Choroid plexus epithelial cell (primary cell): ENCODE measurements at places on chromosomes 12 and 14.

GRCh38 chr12:118391424-118391823 is 15.1 kb downstream of the SUDS3 start:
- DNase-seq, result no peak

GRCh38 chr12:10558301-10558700 is 52.6 kb downstream of the EIF2S3B start:
- DNase-seq, result no peak

GRCh38 chr12:47095446-47096236 is 15.9 kb upstream of the AMIGO2 start:
- DNase-seq, result peak; percentile 76

GRCh38 chr12:51351913-51352532 is 5.5 kb upstream of the CELA1 start:
- peak; percentile 88 for DNase-seq

DNA sequence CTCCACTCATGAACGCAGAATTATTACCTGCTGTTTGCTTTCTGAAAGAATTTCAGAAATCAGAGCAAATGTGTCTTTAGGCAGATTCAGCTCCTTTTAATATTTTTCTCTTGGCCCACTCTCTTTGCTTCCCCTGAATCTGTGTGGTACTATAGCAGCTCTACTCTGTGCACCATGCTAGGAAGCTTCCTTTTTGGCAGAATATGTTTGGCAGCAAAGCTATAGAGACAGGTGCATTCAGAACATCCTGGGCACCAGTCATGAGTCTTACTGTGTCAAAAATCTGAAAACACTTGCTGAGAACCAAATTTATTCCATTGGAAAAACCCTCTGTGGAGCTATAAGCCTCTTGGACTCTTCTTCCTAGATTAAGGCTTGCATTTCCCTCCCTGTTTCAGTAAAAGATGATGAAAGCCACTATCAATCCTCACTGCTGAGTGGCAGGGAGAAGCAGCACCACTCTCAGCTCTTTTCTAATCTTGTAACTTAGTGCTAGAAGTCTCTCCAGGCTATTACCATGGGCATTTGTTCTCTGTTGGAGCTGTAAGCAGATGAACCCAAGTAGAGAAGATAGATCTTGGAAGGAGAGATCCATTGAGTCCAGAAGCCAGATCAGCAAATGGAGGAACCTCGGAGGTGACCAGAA is 18.2 kb downstream of the CIPC start:
- DNase-seq, result no peak

- peak; percentile 45 for DNase-seq
Measured at GRCh38 chr12:90729736-90730135, 225.2 kb downstream of the CCER1 start.

- no peak for DNase-seq
Measured at GRCh38 chr12:21547437-21547836, 21.3 kb downstream of the SPX start.

DNA sequence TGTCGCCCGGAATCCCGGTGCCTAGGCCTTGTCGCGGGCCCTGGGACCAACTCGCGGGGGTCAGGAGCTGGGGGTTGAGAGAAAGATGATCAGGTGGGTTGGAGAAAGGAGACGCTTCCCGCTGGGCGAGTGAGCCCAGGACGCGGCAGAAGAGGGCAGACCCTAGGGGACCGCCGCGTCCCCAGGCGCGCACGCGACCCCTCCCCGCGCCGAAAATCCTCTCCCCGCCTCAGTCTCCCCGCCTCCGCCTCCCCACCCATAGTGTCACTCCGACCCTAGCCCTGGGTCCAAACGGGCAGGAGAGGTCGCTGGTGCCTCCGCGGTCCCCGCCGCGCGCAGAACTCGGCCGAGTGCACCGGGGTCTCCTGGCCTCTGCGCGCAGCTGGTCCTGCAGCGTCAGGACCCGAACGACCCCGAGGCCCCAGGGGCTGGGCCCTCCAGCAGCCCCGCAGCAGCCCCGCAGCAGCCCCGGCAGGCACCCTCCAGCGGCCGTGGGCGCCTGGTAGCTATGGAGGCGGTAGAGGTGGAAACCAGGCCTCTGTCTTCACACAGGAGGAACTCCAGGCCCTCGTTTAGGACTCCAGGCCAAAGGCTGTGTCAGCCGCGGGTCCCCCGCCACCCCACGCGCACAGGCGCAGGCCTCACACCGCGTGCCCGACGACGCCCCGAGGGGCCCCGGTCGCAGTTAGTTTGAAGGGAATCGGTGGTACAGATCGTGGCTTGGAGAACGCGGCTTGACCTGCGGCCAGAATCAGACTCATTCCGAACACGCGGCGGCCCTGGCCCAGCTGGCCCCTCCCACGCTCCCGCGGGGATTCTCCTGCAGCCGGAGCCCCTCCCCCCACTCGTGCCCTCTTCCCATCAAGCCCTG is 60.1 kb upstream of the EIF5 start:
- no peak for DNase-seq

DNA sequence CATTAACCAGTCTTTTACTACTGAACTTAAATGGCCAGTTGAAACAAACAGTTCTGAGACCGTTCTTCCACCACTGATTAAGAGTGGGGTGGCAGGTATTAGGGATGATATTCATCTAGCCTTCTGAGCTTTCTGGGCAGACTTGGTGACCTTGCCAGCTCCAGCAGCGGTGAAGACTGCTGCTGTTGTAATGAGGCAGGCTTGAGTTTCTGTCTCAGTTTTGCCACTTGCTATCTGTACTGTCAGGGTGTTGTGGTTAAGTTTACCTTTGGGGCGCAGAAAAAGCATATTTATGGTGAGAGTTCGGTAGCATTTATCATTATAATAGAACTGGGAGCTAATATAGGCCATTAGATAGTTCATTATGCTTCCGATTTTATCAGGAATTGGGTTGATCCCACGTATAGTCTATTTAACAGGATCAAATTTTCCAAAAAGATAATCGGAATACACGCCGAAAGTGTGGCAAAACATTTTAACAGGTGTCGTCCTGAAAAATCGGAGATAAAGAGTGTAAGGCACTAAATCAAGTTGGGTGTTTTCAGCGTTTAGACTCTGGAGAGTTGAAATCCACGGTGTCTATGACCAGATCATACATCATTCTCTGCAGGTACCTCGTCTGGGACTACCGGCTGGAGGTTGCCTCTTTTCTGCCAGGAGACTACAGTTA is 688 bp upstream of the NECAP1 start:
- no peak for DNase-seq

DNA sequence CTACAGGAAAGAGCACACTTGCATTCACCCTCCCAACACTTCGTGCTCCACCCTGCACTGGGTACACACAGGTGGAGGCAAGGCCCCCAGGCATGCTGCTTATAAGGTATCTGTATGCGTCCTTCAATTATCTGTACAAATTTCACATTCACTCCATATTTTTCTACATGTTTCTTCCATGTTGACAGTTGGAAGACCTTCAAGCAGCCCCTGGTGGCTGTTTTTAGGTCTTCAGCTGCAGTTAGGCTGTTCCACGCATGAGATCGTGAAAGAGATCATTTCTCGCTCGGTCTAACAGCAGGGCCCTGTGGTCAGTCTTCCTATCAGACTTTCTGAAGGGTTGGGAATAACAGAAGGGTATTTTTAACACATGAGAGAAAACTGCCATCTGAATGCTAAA is 47.1 kb downstream of the PLXNC1 start:
- no peak for DNase-seq

GRCh38 chr12:70319605-70320004 is 46.5 kb upstream of the KCNMB4 start:
- no peak for DNase-seq

- peak; percentile 52 for DNase-seq
Measured at GRCh38 chr14:58783792-58784511, 146.2 kb downstream of the DACT1 start.

DNA sequence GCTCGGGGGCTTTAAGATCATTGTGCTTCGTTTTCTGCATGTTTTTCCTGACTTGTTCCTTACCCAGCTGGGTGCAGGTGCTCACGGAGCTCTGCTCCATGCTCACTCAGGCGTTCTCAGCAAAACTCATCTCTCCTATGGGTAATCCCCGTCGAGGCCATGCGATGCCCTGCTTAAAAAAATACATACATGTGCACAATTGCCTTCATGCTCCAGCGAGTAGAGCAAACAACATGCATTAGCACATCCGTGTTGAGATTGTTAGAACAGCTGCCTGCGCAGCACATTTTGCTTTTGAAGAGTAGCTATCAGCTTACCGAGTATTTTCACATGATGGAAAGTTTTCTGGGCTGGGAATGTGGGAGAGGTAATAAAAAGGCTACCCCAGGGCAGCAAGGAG is 16.2 kb downstream of the AACS start:
- no peak for DNase-seq

DNA sequence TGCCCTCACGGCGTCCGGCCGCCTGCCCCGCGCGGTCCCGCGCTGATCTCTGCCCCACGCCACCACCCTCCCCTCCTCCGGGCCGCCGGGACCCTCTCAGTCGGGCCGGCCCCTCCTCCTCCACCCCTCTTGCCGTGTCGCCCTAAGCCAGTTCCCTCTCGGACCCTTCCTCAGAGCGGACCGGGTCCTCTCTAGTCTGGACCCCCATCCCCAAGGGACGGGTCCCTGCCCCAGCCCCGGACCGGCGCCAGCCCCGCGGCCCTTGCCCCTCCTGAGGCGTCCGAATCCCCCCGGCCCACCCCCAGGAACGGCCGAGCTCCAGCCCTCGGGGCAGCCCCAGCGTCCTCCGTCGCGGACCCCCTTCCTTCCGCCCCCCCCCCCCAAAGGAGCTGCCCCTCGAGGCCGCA is 485 bp downstream of the PPP4R4 start:
- DNase-seq, result no peak

- DNase-seq, result peak; percentile 43
Measured at GRCh38 chr12:71589478-71589881, 74.2 kb downstream of the ZFC3H1 start.

DNA sequence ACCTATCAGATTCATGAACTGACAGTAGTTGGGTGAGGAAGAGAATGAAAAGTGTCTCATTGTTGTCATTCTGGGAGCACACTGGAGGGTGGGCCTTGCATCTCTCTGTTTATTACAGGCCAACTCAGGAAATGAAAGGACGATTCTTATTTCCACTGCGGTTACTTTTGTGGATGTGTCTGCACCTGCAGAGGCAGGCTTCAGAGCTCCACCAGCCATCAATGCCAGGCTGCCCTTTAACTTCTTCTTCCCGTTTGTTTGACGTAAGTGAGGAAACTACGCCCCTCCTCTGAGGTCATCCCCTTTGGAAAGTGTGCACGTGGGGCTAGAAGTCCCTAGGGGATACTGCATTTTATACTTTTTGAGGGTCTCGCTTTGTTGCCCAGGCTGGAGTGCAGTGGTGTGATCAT is 33.7 kb downstream of the TCTN1 start:
- DNase-seq, result no peak

GRCh38 chr12:73514672-73515071 is 1023.0 kb upstream of the ATXN7L3B start:
- DNase-seq, result no peak

DNA sequence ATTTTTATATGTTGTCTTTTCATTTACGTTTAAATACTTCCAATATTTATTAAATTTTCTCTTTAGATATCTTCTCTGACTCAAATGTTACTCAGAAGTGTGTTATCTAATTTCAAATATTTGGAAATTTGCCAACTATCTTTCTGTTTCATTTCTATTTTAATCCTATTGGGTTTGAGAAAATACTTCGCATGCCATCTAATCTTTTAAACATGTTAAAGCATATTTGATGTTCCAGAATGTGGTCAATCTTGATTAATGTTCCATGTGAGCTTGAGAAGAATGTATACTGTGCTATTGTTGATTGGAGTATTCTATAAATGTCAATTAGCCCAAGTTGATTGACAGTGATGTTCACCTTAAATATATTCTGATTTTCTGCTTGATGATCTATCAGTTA is 11.9 kb upstream of the DCN start:
- peak; percentile 85 for DNase-seq
